Stimulated activated CD4-positive, alpha-beta T cell treated with anti-CD3 and anti-CD28 coated beads, TNF-alpha, amount 100 ng/mL, for 4 hours (primary cell): ENCODE measurements at places on chromosomes 16 and 17.

GRCh38 chr17:38613981-38614779, 8.4 kb upstream of the SRCIN1 start:
- no peak for DNase-seq

- no peak for DNase-seq
Observed at GRCh38 chr16:15033309-15033707, 22.6 kb downstream of the NTAN1 start.

DNA sequence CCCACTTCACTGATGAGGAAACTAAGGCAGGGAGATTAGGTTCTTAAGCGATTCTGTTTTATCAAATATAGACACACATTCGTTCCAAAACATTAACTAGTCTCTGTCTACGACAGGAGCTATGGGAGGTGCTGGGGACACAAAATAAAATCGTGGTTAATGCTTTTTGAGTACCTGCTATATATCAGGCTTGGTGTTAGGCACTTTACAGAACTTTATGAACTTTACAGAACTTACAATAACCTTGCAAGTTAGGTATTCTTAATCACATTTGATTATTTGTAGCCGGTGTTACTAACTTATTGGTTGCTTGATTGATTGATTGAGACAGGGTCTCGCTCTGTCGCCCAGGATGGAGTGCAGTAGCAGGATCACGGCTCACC, 538 bp upstream of the HEATR3 start:
- DNase-seq: no peak

- DNase-seq: no peak
Observed at GRCh38 chr17:8226536-8227237, 16.3 kb upstream of the AURKB start.

- peak; percentile 78 for DNase-seq
Observed at GRCh38 chr17:42289611-42290181, 1.4 kb downstream of the STAT5A start.

- DNase-seq: no peak
Observed at GRCh38 chr17:2474371-2474770, 37.3 kb downstream of the METTL16 start.

- DNase-seq: no peak
Observed at GRCh38 chr16:4500272-4500671, 24.1 kb downstream of the HMOX2 start.

DNA sequence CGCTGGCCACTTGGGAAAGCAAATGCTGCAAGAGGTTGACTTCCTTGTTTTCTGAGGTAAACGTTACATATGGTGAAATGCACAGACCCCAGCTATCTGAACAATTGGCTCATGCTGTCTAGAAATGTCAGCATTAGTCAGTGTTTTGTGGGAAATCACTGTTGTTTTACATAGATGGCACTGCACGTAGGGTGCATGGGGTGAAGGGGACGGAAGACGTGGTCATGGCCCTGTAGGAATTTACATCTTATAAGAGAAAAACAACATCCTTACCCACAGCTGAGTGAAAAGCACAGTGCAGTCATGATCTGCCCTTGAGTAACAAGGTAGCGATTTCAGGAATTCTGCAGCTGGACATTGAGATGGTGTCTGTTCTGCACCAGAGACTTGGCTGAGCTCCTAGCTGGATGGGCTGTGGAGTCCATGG, 15.2 kb downstream of the RPTOR start:
- DNase-seq: no peak

DNA sequence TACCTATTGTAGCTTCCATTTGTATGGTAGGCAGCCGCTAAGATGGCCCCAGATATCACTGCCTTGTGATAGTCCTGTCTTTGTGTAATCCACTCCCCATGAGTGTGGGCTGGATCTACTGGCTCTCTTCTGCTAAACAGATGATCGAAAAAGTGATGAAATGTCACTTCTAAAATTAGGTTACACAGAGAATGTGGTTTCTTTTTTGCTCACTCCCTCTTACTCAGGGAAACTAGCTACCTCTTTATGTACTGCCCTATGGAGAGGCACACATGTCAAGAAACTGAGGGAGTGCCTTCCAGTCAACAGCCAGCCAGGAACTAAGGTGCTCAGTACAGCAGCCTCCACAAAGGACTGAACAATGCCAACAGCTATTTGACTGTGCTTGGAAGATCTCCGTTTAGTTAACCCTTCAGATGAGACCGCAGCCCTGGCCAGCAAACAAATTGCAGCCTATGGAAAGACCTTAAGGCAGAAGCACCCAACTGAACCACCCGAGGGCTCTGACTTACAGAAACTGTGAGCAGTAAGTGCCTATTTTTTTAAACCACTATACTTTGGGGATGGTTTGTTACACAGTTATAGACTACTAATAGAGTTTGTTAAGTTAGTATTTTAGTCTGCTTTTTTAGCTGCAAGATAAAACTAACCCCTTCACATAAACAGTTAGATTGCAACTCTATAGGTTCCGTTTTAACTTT, 113.2 kb upstream of the MAF start:
- DNase-seq: no peak

DNA sequence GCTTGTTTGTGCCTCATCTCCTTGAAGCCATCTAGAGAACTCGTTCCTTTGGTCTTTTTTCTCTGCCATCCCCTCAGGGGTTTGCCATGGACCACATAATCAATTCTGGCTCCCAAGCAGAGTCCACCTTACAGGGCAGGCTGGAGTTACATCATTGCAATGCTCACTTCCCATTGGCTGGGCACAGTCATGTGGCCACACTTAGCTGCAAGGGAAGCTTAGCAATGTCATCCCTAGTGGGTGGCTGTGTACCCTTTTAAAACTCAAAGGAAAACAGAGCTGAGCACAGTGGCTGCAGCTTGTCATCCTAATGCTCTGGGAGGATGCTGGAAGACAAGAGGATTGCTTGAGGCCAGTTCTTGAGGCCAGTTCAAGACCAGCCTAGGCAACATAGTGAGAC, 41.9 kb upstream of the POLR3E start:
- DNase-seq: no peak

GRCh38 chr17:20103454-20104446, 94.6 kb downstream of the SPECC1 start:
- DNase-seq: no peak

GRCh38 chr17:16486373-16487250, 5.4 kb downstream of the LRRC75A start:
- DNase-seq: no peak

DNA sequence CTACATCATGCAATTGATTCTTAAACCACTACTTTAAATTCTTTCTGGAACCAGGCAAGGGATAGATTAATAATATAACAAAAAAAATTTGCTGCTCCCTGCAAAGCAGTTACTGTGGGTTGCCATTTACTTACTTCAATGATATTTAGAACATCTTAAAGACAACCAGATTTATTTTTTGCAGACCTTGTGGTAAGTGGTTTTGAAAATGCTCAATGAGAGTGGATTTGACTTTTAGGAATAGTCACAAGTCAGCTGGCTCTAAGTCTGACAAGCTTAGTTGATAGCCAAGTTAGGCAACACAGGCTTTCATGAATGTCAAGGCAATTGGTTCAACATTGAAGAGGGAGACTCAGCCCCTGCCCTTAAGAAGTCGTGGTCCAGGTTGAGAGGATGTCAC, 11.8 kb downstream of the MARCHF10 start:
- no peak for DNase-seq

GRCh38 chr16:53952215-53953208, 248.6 kb downstream of the FTO start:
- no peak for DNase-seq

DNA sequence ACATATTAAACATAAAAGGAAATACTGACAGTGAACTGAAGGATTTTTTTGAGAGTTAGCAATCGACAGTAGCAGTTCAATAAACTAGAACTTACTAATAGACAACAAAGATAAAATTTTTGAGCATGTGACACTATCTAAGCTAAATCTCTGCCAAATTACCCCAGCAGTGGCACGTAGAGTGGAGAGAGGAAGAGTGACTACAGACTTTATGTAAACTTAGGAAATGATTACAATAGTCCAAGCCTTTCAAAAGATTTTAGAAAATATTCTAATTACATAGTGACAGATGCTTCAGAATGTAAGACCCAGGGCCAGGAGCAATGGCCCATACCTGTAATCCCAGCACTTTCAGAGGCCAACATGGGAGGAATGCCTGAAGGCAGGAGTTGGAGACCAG, 52.4 kb downstream of the CFDP1 start:
- DNase-seq: no peak

- no peak for DNase-seq
Observed at GRCh38 chr17:78897664-78898047, 5.3 kb downstream of the CEP295NL start.

GRCh38 chr17:9408868-9409829, 166.5 kb downstream of the STX8 start:
- no peak for DNase-seq

DNA sequence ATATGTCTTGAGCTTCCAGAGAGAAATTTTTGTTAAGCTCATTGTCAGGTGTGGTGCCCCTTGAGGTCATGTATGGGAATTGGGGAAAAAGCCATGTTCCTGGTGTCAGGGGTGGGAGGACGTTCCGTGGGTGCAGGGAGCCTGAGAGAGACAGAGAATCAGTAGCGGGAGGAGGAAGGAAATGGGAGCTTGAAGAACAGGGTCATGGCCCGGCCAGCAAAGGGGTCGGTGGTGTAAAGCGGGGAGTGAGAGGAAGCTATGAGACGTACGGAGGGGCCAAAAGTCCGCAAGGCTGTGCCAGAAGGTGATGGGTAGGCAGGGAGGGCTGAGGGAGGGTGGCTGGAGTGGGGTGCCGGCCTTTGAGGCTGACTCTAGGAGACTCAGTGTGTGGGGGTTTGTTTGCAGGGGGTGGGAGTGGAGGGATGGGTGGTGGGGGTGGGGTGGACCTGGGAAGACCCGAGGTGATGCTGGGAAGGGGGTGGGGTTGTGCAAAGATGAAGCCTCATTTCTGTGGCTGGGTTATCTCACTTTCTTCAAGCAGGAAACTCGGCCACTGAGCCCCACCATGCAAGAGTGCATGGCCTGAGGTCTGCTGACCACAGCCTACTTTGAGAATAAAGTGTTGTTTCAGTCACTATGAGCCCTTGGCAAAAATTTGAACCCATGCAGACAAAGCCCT, 63.6 kb downstream of the PLCG2 start:
- no peak for DNase-seq

DNA sequence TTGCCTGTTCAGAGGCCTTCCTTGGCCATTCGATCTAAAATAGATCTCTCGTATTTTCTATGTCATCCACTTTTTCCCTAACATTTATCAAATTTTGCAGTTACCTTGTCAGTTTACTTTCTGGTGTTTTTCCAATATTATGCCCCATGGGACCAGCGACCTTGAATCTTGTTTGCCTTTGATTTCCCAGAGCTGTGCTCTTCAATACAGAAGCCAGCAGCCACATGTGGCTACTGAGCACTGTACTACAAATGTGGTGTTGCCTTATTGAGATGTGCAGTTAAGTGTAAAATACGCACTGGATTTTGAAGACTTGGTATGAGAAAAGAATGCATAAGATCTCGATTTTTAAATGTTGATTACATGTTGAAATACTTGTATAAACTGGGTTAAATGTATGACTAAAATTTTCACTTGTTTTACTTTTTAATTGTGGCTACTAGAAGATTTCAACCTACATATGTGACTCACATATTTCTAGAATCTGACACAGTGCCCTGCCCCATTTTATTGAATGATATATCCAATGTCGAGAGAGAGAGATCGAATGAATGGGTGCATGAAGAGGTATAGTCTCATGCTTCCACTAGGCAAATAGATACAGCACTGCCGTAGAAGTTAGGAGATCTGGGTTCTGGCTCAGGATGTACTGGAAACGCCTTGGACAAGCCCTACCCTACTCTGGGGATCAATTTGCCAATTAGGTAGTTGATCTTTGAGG, 824 bp upstream of the PSME3 start:
- no peak for DNase-seq

DNA sequence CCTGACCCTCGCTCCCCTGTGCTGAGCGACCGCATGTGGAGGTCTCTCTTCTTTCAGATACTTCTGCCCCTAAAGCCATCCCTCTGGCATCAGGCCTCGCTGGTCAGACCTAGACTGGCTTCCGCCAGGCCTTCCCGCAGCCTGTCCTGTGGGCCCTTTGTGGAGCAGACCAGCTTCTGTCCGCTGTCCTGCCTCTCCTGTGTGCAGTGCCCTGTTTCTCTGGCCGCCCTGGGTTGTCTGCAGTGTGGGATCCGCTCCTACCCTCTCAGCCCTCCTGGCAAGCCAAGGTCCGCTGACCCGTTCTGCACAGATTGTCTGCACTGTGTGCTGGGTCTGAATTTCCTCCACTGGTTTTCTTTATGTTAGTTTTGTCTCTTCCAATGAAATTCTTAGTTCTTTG, 21.5 kb upstream of the MC1R start:
- DNase-seq: no peak

- no peak for DNase-seq
Observed at GRCh38 chr16:23902034-23902747, 66.4 kb downstream of the PRKCB start.

- DNase-seq: no peak
Observed at GRCh38 chr16:23354246-23354645, 52.1 kb downstream of the SCNN1B start.

GRCh38 chr16:68094614-68094934, 9.4 kb downstream of the NFATC3 start:
- no peak for DNase-seq

DNA sequence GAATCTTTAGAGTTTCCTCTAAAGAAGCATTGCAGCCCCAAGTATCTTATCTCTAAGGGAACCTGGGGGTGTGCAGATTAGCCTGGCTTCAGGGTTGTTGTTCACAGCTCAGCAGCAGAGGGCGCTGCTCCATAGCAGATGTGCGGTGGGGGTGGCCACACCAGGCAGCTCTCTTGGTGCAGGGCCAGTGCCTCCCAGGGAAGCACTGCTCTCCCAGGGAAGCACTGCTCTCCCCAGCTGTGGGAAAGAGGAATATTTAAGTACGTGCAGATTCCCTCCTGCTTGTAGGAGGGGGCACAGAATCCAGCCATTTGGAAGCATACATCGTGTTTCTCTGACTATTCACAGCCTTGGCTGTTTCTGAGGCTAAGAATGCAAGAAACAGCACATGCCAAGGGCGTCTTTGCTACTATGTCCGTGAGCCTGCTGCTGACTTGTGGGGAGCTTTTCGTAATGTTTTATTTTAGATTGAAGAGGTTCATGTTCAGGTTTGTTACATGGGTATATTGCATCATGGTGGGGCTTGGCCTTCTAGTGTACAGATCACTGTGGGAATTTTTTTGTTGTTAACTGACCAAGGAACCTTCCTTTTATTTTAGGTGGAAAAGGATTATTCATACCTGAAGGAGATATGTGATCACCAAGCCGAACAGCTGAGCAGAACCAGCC, 217.8 kb downstream of the SPECC1 start:
- DNase-seq: peak; percentile 65

- DNase-seq: no peak
Observed at GRCh38 chr16:80122115-80122514, 418.7 kb upstream of the DYNLRB2 start.

- DNase-seq: no peak
Observed at GRCh38 chr16:19513377-19514053, 8.4 kb downstream of the GDE1 start.
